Activated CD4-positive, alpha-beta T cell treated with anti-CD3 and anti-CD28 coated beads, Interleukin-2, amount 10 ng/mL, durations not matched to agents 7 days and 5 days (primary cell): ENCODE measurements at places on chromosomes 5 and 9.

DNA sequence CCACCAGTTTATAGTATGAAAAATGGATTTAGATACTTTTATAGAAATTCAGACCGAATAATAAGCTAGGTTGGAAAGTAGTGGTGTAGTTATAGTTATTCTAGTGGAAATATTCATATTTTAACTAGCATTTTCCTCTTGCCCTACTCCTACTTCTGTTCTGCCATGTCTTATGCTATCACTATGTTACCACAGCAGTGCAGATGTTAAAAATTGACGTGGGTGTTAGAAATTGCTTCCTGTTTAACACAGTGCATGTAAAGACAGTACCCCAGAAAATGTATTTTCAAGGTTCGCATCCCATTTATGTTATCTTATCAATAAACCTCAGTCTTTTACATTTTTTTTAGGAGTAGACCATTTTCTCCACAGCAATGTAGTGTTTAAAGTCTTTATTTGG is 774.2 kb upstream of the CDH10 start:
- DNase-seq = no peak

GRCh38 chr5:138649316-138649720 is 74.1 kb upstream of the HSPA9 start:
- DNase-seq = no peak

- no peak for DNase-seq
Observed at GRCh38 chr5:78552729-78553342, 95.7 kb downstream of the LHFPL2 start.

DNA sequence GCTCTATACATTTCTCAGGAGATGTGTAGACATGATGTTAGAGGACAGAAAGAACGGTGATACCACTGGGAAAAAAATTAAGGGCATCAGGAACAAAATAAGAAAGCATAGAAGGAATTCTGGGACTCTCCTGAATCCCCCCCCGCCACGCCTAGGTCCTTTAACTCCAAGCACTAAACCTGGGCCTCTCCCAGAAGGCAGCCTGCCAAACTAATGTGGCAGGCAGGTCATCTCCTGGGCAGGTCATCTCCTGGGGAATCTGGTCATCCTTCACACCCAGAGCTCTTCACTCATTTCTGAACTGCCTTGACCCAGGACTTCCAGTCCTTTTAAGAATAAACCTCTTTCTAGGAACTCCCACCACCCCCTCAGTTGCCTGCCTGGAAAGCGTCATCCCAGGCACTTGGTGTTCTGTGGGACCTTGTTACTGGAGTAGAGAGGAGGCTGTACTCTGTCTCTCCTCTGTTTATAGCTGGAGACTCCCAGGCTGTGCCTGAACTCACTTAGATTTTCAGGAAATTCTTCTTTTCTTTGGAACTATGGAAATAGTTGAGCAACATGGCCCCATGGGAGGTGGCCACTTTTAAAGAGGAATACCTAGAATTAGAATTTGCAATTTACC is 24.1 kb downstream of the PSAT1 start:
- DNase-seq = no peak

DNA sequence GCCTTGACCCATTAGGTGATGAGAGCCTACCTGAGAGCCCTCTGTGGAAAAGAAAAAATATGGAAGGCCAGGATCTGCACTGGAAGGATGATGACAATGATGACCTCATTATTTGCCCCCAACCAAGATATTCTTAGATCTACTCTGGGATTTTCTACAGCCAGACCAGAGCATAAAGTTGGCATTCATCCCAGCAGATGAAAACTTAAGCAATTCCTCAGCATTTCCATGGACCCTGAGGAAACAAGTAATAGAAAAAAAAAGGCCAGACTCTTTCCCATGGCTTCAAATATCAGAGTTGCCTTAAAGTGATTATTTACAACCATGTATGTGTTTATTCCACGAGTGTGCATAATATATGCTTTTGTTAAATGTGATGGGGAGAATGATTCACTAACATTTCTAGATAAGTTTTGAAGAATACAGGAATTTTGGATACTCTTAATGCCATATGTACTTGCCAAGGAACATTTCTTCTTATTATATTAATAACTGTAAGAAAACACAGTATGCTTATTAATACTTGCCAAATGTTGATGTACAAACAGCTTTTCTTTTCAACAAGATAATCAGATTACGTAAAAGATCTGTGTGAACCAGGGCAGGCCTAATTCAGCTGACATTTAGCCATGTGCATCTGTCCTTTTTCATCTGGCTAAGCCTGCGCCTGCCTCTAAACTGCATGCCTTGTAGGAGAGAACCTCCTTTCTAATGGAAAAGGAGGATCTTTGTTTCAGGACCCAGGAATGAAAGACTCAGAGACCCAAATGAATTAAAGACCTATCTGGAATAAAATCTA is 94.8 kb downstream of the ARRDC3 start:
- no peak for DNase-seq

- DNase-seq = no peak
Observed at GRCh38 chr5:120465436-120465961, 1.4 kb downstream of the PRR16 start.

DNA sequence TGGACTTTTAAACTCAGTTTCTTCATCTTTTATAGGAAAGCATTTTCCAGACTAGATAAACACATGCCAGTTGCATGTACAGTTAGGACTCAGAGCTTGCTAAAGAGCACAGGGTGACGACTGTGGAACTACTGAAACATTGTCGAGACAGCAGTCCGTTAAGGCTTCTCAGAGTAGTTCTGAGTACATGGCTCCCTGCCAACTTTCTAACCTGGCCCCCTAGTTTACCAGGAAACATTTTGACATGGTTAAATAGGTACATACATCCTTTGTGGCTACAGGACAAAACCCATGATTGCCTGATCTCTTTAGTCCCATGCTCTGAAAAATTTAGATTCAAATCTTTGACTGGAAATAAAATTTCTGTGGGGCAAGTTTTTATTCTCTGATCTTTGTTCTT is 129.7 kb downstream of the SLF1 start:
- no peak for DNase-seq

DNA sequence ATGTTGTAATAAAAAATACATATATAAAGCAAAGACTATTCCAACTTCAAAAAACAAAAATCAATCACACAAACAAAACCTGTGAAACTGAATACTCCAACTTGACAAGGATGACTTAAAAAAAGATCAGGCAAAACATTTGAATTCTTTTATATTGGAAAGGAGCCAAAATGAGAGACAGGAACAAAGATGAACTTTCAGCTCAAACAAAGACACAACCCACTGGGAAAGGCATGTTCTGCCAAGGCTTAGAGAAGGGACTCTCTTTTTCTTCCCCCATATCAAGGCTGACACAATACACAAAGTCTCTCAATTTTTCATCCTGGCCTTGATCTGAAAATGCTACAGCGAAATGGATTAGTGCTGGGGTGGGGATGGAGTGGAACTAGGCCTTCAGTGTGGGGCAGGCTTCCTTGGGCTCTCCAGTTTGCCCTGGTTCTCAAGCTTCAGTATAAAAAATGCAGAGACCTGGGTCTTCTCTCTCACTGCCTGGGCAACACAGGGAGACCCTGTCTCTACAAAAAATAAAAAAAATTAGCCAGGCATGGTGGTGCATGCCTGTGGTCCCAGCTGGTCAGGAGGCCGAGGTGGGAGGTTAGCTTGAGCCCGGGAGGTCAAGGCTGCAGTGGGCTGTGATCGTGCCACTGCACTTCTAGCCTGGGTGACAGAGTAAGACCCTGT is 11.6 kb upstream of the FAM169A start:
- no peak for DNase-seq

- no peak for DNase-seq
Observed at GRCh38 chr9:110923601-110924000, 114.7 kb downstream of the LPAR1 start.
